ENCODE measurements at places on chromosomes 5 and 9.

DNA sequence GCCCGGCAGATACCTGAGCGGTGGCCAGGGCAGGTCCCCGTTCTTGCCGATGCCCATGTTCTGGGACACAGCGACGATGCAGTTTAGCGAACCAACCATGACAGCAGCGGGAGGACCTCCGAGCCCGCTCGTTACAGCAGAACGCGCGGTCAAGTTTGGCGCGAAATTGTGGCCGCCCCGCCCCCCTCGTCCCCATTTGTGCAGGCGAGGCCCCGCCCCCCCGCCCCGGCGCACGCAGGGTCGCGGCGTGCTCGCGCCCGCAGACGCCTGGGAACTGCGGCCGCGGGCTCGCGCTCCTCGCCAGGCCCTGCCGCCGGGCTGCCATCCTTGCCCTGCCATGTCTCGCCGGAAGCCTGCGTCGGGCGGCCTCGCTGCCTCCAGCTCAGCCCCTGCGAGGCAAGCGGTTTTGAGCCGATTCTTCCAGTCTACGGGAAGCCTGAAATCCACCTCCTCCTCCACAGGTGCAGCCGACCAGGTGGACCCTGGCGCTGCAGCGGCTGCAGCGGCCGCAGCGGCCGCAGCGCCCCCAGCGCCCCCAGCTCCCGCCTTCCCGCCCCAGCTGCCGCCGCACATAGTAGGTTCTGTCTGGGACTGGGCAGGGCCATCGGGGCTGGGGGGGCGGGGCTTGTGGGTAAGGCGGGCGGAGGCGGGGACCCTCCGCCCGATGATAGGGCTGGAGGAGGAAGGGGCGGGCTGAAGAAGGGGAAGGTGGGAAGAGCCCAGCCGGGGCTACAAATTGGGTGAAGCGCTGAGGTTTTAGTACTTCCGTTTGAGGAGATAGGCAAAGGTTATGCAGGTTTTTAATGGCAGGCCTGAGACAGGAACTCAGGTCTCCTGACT is at the start of the genes DHFR and MSH3:
Gene DHFR (minus strand): TSS at position 593 of the 840 bp plus-strand sequence. CDS start 494 bp downstream, at position 99.
Gene MSH3 (plus strand): TSS at position 262 of the 840 bp plus-strand sequence. CDS start 76 bp downstream, at position 338.
- peak; percentile 93 for DNase-seq

DNA sequence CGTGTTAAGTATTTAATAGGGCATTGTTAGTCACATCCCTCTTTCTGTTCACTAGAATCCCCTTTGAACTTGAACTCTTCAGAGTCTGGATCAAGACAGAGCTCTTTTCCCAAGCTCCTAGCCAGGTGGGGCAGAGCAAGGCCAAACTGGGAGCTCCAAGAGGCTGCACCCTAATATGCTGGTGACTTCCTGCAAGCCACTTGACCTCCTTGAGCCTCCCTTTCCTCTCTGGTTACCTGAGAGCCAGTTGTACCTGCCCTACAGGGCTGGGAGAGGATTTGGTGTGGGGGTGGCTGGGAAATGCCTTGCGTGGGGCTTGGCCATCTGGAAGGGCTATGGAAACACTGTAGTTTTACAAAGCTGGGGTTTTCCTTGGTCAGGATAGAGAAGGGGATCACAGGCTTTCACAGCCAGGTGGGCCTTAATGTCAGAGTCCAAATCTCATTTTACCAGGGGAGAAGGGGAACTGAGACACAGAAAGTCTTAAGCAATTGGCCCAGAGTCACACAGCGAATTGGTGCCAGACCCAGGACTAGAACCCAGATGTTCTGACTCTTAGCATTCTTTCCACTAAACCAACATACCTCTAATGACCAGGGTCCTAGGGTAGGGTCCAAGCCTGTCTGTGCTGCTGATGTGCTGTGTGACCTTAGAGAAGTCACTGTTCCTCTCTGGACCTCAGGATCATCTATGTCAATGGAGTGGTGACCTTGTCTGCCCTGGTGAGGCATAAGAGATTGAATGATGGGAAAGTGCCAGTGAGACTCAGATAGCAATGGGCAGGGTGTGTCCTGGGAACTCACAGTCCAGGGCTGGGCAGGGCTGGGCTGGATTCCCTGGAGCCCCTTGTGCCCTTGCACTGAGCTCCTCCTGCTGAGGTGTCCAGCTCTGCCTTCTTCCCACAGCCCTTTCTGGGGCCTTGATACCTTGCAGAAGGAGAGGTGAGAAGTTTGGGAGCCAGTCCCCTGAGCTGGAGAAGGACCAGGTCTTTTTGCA is 35.8 kb downstream of the GSN start:
- DNase-seq: no peak

DNA sequence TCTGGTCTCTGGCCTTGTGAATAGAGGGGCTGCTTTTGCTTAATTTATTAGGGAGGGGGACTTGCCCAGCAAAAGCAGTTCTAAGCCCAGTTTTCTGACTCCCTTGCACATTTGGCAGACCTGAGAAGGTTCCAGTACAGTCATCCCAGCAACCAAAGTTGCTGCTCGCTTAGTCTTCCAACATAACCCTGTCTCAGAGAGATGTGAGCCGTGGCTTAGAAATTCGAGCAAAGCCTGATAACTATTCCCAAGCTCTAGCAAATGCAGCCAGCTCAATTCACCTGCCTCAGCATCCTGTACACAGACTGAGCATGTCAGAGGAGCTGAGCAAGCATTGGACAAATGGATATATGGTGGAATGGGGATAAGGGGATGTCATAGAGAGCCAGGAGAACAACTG is 401.9 kb downstream of the SPOCK1 start:
- no peak for DNase-seq

DNA sequence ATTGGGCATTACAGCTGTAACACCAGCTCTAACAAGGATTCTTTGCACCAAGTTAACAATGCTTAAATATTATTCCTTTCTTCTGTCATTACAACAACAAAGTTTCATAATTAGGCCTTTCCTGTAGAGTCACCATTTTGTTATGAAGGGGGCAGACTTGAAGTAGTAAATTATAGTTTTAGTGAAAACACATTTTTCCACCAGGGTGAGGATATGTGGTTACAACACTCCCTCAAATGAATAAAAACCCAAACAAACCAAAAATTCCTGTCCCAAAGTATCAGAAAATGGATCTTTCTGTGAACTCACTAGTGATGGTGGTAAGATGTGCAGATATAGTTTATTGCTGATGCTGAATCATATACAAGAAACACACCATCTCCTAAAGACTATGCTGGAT is 250.5 kb upstream of the TUT7 start:
- DNase-seq: no peak

GRCh38 chr9:83570359-83570758 is 32.2 kb upstream of the FRMD3 start:
- DNase-seq: no peak

GRCh38 chr5:14410394-14411201 is 171.0 kb upstream of the OTULINL start:
- no peak for DNase-seq

DNA sequence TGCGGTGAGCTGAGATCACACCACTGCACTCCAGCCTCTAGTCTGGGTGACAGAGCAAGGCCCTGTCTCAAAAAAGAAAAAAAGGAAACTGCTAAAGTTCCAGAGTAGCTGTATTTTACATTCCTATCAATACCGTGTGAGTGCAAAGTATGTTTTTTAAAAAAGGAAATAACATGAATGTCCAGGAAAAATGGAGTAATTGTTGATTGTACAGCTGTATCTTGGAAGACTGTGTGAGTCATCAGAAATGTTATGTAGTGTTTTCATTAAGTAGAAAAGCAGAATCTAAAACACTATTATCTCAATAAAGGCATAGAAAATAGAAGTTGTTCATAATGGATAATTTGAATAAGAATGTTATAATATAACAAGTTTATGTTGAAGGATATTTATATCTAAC is 53.9 kb downstream of the ZCCHC7 start:
- DNase-seq: no peak

DNA sequence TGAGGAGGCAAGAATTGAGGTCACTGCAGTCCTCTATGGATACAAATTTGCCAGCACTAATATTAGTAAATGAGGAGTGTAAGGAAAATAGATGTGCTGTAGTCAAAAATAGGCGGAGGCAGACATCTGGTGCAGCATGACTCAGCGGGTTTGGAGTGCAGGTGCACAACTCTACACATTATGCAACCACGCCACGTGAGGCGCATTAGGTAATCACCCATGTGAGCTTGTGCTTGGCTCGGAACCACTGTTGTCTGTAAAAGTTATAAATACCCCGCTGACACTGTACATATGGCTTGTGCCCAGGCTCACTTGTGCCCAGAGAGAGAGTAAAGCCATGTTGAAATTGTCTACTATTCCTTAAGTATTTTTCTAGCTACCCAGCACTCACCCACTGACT is 623.5 kb upstream of the NUDT12 start:
- peak; percentile 99 for DNase-seq

- DNase-seq: peak; percentile 42
Measured at GRCh38 chr9:87276327-87276841, 221.3 kb upstream of the DAPK1 start.

DNA sequence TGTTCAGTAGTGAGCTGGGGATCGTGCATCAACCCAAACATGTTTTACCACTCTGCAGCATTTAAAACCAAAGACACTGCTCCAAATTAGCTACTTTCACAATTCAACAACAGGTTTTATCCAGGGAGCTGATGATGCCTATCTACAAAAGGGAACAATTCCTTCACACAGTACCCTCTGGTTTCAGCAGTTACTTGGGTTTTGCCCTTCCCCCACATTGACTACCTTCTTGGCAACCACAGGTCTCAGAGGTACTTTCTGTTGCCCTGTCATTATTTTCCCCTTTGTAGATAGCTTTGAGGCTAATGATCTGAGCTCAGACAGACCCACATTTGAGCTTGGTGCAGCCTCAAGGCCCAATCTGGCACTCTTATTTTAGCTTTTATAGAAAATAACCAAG is 96.1 kb downstream of the WDR41 start:
- DNase-seq: no peak

DNA sequence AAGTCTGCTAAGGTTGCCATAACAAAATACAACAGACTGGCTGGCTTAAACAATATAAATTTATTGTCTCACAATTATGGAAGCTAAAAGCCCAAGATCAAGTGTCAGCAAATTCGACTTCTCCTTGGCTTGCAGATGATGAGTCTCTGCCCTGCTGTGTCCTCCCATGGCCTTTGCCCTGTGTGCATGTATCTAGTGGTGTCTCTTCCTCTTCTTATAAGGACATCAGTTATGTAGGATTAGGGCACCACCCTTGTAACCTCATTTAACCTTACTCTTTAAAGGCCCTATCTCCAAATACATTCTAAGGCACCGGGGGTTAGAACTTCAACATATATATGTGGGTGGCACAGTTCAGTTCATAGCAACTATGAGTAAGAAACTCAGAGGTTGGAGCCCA is 157.9 kb upstream of the RASA1 start:
- no peak for DNase-seq

DNA sequence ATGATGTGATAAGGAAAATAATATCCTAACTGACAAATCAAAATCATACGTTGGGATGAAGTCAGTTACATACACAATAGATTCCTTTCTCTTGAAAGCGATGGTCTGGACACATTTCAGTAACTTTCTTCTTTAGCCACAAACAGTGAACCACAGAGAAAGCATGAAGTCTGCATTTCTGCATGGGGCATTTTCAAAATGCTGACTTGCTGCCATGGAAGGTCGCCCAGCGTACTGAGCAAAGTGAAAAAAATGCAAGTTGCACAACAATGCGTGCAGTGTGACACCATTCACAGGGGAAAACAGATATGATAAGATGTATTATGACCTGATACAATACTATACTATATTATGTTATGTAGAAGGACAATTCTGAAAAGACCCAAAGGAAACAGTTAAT is 146.3 kb downstream of the SNX18 start:
- DNase-seq: peak; percentile 71

- peak; percentile 86 for DNase-seq
Measured at GRCh38 chr5:95715799-95716461, 15.2 kb upstream of the RHOBTB3 start.

GRCh38 chr5:17828681-17829080 is 194.4 kb downstream of the TAF11L14 start:
- DNase-seq: peak; percentile 49

GRCh38 chr9:135183069-135183468 is 95.6 kb downstream of the OLFM1 start:
- no peak for DNase-seq

DNA sequence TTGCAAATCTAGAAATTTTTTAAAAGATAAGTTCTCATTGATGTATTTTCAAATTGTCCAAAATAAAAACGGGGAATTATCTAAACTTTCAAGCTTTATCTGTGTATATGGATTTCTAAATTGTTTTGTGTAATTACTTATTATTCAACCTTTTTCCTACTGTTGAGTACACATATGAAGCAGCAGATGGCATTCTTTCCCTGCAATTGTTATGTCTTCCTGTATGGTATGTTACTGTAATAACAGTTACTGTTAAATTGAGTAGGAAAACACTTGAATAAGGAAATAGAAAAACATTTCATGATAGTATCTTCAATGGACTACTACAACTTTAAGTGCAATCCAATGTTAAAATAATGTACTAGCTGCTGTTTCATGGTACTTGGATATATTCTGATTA is 124.8 kb downstream of the RANBP17 start:
- peak; percentile 48 for DNase-seq

DNA sequence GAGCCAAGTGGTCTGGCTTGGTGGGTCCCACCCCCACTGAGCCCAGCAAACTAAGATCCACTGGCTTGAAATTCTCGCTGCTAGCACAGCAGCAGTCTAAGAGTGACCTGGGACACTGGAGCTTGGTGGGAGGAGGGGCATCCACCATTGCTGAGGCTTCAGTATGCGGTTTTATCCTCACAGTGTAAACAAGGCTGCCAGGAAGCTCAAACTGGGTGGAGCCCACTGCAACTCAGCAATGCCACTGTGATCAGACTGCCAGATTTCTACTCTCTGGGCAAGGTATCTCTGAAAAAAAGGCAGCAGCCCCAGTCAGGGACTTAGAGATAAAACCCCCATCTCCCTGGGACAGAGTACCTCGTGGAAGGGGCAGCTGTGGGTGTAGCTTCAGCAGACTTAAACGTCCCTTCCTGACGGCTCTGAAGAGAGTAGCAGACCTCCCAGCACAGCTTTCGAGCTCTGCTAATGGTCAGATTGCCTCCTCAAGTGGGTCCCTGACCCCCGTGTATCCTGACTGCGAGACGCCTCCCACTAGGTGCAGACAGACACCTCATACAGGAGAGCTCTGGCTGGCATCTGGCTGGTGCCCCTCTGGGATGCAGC is 18.2 kb upstream of the STK32A start:
- DNase-seq: peak; percentile 46

- DNase-seq: peak; percentile 73
Measured at GRCh38 chr9:133147412-133148198, 16.1 kb downstream of the GBGT1 start.

GRCh38 chr5:125381290-125381689 is 634.9 kb upstream of the ZNF608 start:
- no peak for DNase-seq

Measured in MCF 10A (cell line).